D341Med (cell line): ENCODE measurements at places on chromosomes 5 and 9.

DNA sequence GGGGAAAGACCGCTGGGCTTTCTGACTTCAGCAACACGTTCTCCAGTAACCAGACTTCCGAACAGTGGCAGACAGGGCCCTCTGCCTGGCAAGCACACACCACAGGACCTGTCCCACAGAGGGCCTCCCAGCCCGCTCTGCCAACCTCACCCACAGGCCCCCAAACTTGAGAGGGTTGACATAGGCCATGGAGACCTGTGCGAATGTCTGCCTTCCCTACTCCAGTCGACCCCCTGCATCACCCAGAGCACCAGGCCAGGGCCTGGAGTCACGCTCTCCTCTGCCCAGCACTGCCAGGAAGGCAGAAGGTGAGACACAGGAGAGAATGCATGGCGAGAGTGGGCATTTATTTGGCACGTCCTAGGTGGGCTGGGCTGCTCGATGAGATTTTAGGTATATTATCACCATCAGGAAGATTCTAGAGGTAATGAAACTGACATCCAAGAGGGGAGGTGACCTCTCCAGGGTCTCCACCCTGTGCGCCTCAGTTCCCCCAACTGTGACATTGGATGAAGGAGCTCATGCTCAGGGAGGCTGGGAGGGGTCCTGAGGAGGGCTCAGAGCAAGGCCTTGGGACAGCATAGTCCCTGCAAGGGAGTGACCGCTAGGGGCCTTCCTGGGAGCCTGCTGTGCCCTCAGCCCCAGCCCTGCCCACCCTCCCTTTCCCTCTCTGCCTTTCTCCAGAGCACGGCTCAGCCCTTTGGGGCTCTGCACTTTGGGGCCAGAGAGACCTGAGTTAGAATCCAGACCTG lies 54.9 kb downstream of the DUSP1 start:
- no peak for DNase-seq

DNA sequence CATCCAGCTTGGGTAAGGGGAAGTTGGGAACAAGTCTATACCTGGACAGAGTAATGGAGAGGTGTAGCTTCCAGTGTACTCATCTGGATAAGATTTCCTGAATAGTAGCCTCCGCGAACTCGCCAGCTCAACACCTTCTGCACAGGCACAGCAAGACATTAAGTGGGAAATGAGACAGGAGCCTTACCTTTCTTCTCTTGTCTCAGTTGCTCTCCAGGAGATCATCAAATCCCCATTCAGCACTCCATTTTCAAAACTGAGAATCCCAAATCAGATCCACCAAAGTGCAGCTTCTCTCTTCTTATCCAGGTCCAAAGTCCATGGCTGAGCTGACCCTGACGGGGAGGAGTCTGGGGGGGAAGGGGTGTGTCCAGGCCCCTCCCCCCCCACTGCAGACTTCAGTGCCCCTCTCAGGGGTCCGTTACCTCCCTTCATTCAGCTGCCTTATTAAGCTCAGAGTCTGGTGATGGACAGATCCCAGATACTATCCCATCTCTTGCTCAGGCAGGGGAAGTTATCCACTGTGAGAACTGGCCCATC lies 5.9 kb upstream of the MGAT1 start:
- no peak for DNase-seq

GRCh38 chr5:111929261-111929660 lies 172.3 kb upstream of the NREP start:
- DNase-seq: no peak

DNA sequence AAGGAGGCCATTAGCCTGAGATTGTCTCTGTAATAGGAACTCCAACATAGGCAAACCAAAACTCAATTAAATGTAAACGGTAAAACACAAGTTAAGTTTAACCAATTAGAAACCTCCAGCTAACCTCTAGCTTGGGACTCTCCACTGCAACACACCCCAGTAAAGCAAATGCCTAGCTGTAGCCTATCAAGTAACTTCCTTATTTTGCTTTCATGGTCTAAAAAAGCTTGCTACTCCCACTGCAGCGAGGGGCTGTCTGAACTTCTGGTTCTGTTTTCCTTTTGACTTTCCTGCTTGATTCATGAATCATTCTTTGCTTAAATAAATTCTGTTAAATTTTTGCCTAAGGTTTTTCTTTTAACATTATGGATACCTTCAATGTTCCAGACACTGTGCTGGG lies 24.4 kb upstream of the C5orf46 start:
- no peak for DNase-seq

GRCh38 chr9:37262410-37262809 lies 142.0 kb downstream of the ZCCHC7 start:
- DNase-seq: peak; percentile 55

- DNase-seq: no peak
These were observed 167.3 kb downstream of the CARTPT start for GRCh38 chr5:71886406-71886805.

DNA sequence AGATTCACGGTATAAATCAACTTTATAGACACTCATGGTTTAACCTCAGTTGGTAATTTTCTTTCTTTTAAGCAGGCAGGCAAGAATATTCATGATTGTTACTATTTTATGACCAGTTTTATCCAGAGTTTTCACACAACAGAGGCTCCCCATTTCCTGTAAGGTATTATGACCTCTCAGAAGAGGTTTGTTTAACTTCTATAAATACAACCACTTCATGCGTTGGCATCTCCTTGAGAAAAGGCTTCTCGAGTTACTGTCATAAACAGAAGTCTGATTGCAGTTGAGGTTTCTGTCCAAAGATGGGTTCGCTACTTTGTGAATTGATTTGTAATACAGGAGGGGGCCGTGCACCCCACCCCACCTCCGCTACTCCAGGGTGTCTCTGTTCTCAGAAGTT lies 55.3 kb downstream of the ENTREP1 start:
- no peak for DNase-seq

DNA sequence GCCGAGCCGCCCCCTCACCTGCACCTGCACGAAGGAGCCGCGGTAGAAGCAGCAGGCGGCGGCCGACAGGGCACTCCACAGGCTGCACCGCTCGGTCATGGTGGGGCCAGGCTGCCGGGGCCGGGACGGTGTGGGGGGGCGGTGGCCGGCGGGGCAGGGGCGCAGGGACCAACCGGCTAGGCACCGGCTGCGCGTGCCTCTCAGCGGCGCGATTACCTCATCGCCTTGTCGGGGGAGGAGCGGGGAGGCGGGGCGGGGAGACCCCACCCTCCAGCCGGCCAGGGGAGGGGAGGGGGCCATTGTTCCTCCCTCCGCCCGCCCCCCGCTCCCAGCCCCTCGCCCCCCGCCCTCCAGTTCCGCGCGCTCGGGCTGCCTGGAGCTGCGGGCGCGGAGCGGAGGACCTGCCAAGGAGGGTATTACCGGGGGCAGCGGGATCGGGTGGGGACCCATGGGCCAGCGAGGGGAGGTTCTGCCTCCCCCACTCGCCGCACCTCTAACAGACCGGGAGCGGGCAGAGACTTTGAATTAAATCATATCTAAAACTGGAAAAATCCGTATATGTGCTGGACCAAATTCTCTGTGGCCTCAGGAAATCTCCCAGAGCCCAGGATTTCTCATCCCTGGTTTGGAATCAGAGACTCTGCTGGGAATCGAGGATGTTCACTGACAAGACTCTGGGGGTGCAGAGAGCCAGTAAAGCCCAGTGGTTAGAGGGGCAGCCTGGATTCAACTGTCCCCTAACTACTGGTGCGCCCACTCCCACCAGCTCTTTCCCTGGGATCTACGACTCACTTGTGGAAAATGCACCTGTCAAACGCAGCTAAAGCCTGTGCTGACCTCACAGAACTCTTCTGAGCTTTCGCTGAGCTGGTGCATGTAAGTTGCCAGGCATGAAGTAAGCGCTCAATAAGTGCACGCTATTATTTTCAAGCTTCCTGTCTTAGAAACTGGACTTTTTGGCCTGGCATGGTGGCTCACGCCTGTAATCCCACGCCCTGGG lies 20.3 kb upstream of the TOR2A start:
- peak; percentile 78 for DNase-seq

DNA sequence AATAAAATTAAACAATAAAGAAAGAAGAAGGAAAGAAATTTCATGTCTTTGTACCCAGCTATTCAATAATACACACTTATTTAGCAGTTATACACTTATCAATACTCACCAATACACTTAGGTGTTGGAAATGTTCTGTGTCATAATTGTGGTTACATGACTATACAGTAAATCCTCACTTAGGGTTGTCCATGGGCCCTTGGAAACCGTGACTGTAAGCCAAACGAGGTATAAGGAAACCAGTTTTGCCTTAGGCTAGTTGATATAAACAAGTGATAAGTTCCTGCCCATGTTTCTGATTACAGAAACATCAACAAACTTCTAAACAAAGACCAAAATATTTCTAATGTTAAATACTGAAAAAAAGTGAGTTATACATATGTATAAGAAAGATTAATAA lies 10.0 kb upstream of the SLCO4C1 start:
- no peak for DNase-seq

GRCh38 chr9:136353757-136354488 lies 9.6 kb downstream of the DNLZ start:
- no peak for DNase-seq

GRCh38 chr9:136656795-136657611 lies 5.7 kb upstream of the EGFL7 start:
- DNase-seq: no peak

GRCh38 chr9:3676766-3677165 lies 151.0 kb upstream of the RFX3 start:
- no peak for DNase-seq

- no peak for DNase-seq
These were observed 80.0 kb downstream of the PPARGC1B start for GRCh38 chr5:149809931-149810691.

- no peak for DNase-seq
These were observed 13.7 kb upstream of the KIF4B start for GRCh38 chr5:154999865-155000264.

- DNase-seq: no peak
These were observed 34.7 kb upstream of the RASEF start for GRCh38 chr9:83097633-83098032.

GRCh38 chr5:1461396-1461795 lies 16.2 kb upstream of the SLC6A3 start:
- DNase-seq: peak; percentile 28

GRCh38 chr9:110391826-110392485 lies 54.3 kb upstream of the TXNDC8 start:
- no peak for DNase-seq

GRCh38 chr9:124272979-124273378 lies 15.2 kb downstream of the NEK6 start:
- no peak for DNase-seq

GRCh38 chr9:92950359-92950955 lies 3.1 kb downstream of the FGD3 start:
- no peak for DNase-seq

GRCh38 chr9:82168585-82168984 lies 180.0 kb downstream of the SPATA31D1 start:
- no peak for DNase-seq

- DNase-seq: no peak
These were observed 72.8 kb downstream of the SNCAIP start for GRCh38 chr5:122384739-122385235.

DNA sequence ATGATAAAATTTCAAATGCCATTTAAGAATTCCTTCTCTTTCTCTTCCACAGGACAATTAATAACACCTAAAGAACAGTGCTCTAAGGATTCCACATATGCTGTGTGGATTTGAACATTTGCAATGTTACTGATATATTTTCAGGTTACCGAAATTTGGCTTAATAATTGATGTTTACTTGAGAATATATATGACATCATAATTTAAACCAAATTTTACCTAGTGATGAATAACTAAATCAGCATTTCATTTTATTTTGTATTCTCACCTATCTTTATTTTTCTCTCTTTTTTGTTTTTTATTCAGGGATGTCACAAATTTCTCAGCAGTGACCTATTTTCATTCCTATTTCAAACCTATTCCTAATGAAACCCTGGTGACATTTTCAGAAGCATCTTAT lies 429.6 kb downstream of the SLCO4C1 start:
- DNase-seq: no peak

DNA sequence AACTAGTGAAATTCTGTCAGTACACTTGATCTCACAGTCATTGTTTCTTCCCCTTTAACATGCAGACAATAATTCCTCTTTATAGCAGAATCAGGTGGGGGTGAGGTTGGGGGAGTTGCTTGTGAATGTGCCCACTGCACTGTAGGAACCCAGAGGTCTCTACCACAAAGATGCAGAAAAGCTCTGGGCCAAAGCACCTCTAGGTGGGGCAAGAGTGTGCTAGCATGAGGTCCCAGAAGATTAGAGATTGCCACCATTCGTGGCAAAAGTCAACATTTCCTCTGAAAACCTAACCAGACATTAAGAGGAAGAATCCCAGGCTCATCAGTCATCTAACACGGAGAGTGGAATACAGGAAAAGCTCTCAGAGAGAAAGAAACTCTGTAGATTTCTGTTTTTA lies 74.5 kb downstream of the PTCD2 start:
- peak; percentile 37 for DNase-seq

GRCh38 chr5:114362197-114362976 lies 517 bp downstream of the KCNN2 start:
- DNase-seq: peak; percentile 80

DNA sequence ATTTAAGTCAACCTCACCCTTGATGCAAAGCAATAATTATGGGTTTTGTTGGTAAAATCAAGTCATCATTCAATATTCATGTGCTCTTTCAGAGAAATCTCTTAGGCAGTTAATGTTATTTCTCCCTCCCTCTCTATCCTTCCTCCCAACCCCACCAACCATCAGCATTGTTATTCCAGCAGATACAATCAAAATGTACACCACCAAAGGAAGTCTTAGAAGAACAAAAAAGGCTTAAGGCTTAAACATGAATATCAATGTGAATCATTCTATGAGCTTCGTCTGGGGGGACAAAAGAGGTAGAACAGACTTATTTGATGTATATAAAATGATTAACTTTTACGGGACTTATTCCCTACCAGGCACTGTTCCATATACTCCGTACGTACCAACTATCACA lies 404.4 kb downstream of the ARHGEF28 start:
- no peak for DNase-seq

GRCh38 chr9:15711931-15712330 lies 159.1 kb downstream of the CCDC171 start:
- no peak for DNase-seq

DNA sequence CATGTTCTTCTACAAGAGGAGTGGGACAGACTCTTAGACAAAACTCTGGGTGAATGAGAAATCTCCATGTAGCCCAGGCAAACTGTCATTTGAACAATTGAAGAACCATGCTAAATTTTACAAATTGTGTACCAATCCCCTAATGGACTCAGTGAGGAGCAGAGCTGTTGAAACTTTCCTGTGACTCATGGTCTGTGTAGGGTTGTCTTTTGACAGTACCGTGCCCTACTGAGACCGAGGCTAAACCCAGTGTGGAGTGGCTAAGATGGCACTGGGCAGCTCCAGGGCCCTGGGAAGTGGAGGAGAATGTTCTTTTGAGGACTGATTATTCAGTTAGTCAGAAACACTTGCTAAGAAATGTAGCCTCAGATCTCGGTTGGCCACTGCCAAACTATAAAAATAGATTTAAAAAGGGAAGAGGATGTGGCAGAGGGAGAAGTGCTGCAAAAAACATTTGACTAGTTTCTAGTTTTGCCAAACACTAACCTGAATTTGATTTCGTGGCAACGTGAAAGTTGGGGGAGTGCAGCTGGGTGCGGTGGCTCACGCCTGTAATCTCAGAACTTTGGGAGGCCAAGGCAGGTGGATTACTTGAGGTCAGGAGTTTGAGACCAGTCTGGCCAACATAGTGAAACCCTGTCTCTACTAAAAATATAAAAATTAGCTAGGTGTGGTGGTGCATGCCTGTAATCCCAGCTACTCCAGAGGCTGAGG lies 24.7 kb downstream of the POU4F3 start:
- no peak for DNase-seq

- DNase-seq: no peak
These were observed 10.1 kb upstream of the ZNF484 start for GRCh38 chr9:92887880-92888338.
